ENCODE measurements at places on chromosomes 6 and 20. TPM values are rescaled to one million over a fixed set of nuclear protein-coding genes. Genes with fewer than 3 reads are reported as not detected.

The SAMD10 gene
- 23.4 TPM for total RNA-seq

The SNAP25 gene
- total RNA-seq, result 14.2 TPM

The ZC2HC1B gene
- total RNA-seq, result not detected

The CST7 gene
- 115 TPM for total RNA-seq

The GSTA3 gene
- not detected for total RNA-seq

DNA sequence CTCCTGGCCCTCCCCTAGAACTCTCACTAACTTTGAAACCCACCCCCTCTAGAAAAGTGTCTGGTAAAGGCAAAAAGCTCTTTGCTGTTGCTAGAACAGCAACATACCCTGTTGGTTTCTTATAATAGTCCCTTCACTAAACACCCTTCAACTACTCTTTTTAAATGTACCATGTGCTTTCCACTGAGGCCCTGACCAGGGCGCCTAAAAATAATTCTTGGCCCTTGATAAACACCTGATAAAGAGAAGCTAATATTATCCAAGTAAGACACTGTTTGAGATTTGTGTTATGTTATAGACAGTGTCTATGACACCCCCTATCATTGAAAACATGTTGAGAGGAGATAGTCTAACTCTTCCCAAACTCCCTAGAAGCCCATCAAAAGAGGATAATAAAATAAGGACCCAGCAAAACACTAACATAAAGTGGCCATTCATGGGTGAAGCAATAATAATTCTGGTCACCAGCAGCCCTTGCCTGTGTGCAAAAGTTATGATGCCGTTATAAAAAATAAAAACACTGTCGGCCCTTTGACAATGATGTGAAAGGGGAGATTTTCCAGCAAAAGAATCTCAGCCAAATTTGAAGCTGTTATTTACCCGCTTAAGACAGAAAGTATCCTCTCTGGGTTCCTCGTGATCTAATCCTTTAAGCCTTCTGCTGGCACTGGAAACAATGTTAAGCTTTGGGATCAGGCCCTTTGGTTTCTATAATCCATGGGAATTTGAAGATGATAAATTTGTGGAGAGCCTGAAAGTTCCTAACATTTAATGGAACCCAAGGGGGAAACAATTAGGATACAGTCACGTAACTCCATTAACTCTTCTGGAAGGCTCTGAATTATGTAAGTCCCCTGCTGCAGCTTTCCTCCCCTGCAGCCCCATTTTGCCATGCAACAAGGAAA lies 122.6 kb upstream of the PLCB4 start:
- no peak for DNase-seq

GRCh38 chr6:5679691-5680090 lies 327.0 kb downstream of the NRN1 start:
- DNase-seq, result no peak

GRCh38 chr20:42594011-42594410 lies 595.7 kb downstream of the PTPRT start:
- DNase-seq, result no peak

- DNase-seq, result no peak
Observed at GRCh38 chr6:141593311-141593710, 539.4 kb upstream of the GJE1 start.

DNA sequence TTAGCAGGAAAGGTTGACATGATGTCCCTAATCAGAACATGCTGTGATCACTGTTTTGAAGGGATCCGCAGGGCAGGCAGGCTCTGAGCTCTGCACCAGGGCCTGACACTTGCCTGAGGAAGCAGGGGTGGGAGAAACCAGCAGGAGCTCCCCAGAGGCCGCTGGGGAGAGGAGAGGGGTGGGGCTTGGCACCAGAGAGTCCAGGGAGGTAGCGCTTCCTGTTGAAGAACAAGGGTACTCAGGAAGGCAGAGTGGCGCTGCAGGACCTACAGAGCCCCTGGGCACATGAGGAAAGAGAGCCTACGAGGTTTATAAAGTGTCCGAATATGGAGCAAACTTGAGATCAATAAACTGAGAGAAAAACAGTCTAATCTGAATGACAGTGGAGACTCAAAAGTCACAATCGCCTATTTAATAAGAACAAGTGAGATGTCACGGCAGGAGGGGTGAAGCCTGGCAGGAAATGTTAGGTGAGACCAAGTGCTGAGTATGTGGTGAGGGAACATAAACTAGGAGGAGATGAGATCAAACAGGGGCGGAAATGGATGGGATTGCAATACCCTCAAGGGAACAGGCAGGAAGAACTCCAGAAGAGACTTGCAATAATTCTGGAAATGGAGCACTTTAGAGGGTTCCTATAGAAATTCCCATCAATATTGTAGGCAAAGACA lies 5.8 kb upstream of the TBXT start:
- DNase-seq, result no peak

- DNase-seq, result no peak
Observed at GRCh38 chr20:14553774-14554534, 216.5 kb upstream of the FLRT3 start.

- no peak for DNase-seq
Observed at GRCh38 chr6:34586327-34587040, 30.4 kb upstream of the SPDEF start.

GRCh38 chr6:157779705-157780604 lies 43.1 kb upstream of the SNX9 start:
- no peak for DNase-seq

GRCh38 chr20:8082989-8083388 lies 49.1 kb upstream of the PLCB1 start:
- no peak for DNase-seq

GRCh38 chr6:148317739-148318138 lies 24.9 kb upstream of the SASH1 start:
- DNase-seq, result no peak

DNA sequence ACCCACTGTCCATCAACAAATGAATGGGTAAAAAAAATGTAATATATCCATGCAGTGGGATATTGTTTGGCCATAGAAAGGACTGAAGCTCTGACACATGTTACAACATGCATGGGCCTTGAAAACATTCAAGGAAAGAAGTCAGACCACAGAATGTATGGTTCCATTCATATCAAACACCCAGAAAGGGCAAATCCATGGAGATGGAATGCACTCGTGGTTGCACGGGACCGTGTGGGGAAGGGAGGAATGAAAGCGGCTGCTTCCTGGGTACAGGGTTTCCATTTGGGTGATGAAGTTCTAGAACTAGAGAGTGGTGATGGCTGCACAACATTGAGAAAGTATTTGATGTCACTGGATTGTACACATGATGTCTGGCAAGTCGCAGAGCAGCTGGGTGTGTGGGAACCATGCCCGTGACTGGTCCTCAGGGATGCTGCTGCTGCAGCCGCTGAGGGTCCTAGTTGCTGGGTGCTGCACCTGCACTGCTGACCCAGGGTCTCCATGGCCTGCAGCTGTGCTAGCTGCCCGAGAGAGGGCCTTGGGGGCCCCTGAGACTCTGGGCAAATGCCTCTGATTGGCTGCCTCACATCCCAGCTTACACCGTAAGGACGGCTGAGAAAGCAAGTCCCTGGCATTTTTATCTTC lies 220.3 kb downstream of the NRN1 start:
- no peak for DNase-seq

GRCh38 chr6:37054171-37054570 lies 48.7 kb downstream of the FGD2 start:
- no peak for DNase-seq
